NCI-H187 treated with DMSO at 0.1 percent for 48 hours (cell line): ENCODE measurements at places on chromosomes 13 and 19.
A peak's percentile ranks its signal among the peaks of the same experiment; 100 is the strongest.

DNA sequence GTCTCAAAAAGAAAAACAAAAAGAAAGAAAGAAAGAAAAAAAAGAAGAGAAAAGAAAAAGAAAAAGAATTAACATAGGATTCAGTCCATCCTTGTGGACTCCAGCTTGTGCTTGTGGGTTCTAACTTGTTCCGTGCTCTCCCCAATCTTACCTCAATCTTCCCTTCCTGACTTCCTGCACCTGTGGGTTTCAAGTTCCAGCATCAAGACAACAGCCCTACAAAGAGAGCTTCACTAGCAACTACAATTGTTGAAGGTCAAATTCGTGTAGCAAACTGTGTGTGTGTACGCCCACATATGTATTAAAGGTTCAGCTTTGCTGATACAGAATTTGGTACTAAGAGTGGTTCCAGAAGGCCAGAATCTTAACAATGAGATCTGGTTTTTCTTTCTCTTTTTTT is 25.3 kb downstream of the FXYD5 start:
- DNase-seq, result no peak

- no peak for DNase-seq
These were observed 113.6 kb downstream of the ATP11A start for GRCh38 chr13:112803422-112803821.

- DNase-seq, result no peak
These were observed 45.8 kb downstream of the RUBCNL start for GRCh38 chr13:46341112-46341711.

DNA sequence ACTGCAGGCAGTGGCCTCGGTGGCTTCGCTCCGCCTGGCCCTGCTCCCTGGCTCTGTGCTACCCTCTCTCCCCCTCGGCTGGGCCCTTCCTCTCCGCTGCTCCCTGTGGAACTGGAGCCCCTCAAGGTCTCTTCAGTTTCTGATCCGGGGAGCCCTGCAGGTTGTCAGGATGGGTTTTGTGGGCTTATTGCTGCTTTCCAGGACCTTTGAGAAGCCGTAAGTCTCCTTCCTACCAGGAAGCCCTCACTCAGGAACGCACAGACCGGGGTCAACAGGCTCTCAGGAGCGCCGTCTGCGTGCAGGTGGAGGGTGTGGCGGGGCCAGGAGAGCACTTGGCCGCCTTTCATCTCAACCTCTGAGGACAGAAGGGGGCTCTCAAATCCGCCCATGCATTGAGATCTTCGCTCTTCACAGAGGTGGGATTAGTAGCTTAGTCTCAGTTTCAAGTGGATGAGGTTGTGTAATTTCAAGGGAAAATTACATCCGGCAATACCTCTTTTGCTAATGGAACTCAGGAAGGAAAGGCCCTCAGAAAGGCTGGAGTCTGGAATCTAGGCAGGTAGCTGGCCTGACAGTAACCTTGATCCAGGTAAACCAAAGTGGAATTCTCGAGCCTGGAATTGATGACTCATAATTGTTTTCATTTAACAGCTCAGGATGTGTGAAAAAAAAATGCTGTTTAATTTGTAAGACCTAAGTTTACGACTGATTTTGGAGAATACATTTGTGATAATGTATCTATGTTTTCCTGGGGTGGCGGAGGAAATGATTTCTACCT is 102.0 kb downstream of the ATP11A start:
- peak; percentile 98 for DNase-seq

- DNase-seq, result no peak
These were observed 4.3 kb upstream of the ACP5 start for GRCh38 chr19:11581740-11582139.

DNA sequence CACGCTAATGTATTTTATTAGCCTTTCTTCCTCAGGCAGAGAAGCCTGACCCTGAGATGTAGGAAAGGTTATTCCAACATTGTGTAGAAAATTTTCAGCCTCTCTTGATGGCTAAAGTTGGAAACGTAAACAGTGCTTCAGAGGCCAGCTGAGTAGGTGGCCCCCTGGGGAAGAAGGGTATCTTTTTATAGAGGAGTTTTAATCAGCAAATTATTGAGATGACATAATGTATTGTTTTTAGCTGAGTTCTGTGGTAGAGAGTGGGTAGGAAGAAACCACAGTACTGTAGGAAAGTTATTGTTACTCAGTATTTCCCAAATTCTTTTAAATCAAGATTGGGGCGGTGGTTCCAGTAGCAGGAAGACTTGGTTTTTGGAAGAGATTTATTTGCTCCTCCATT is 268.8 kb downstream of the DLEU7 start:
- no peak for DNase-seq

DNA sequence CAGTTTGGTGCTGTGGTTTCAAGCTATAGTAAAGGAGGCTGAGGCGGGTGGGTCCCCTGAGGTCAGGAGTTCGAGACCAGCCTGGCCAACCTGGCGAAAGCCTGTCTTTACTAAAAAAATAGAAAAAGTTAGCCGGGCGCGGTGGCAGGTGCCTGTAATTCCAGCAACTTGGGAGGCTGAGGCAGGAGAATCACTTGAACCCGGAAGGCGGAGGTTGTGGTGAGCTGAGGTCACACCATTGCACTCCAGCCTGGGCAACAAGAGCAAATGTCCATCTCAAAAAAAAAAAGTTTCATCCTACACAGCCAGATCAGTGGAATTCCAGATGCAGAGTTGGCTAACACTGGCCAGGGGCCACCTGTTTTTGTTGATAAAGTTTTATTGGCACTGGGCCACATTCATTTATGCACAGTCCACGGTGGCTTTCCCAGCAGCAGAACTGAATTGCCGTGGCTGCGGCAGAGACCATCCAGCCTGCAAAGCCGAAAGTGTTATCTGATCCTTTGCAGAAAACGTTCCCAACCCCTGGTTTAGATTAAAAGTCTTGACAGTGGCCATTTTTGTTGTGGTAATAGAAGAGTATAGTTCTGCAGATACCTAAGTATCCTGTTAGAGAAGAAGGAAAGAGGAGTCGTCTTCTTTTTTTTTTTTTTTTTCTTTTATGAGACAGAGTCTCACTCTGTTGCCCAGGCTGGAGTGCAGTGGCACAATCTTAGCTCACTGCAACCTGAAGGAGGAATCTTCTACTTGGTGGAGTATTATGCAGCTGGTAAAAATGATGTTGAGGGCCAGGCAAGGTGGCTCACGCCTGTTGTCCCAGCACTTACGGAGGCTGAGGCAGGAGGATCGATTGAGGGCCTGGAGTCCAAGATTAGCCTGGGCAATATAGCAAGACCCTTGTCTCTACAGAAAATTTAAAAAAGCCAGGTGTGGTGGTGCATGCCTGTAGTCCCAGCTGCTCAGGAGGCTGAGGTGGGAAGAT is 8.7 kb downstream of the NCLN start:
- DNase-seq, result no peak
